Sigmoid colon (tissue), 7 donors: ENCODE measurements at places on chromosomes 7 and 10.
A peak's percentile ranks its signal among the peaks of the same experiment; 100 is the strongest.

GRCh38 chr7:16606704-16607103 is 38.9 kb downstream of the ANKMY2 start:
- no peak for DNase-seq

DNA sequence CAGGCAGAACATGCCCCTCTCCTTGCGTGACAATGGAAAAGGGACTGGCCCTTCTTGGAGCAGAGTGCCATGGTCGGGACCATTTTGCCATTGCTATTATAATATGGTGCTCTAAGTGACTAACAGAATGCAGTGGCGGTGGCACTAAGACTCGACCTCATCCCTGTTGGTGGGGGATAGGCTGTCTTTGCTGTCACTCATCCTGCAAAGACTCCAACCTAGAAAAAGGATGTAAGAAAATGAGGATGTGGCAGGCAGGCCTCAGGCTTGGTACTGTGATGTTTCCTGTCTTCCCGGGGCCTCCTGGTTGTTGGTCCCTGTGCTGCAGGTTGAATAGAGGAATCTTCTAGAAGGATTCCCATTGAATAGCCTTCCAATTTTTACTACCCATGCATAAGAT is 18.6 kb downstream of the BLNK start:
- no peak for DNase-seq

DNA sequence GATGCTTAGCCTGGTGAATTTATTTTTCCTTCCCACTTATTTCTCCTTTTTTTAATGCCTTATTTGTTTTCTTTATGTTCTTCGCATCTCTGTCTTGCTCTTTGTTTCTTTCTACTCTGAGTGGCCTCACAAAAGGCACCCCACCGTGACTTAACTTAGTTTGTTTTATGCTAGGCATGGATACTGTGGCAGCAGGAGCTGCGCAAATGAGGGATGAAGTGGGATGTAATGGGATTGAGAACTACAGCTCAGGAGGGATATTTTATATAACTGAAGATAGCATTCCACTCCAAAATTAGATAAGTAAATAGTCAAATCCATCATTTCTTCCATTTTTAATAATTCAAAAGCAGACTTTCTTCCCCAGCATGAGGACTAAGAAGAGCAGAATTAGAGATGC is 1.7 kb upstream of the CACNA2D1 start:
- no peak for DNase-seq

GRCh38 chr10:46310851-46311250 is 24.1 kb downstream of the ANTXRL start:
- DNase-seq: peak; percentile 49

GRCh38 chr7:18459484-18460245 is 35.9 kb upstream of the HDAC9 start:
- DNase-seq: no peak

GRCh38 chr7:134902058-134902457 is 84.2 kb upstream of the AGBL3 start:
- no peak for DNase-seq

GRCh38 chr7:12386313-12386740 is 17.3 kb downstream of the VWDE start:
- no peak for DNase-seq

GRCh38 chr7:155543011-155543876 is 3.1 kb downstream of the CNPY1 start:
- no peak for DNase-seq

GRCh38 chr7:29508608-29509007 is 55.0 kb upstream of the PRR15 start:
- DNase-seq: no peak

DNA sequence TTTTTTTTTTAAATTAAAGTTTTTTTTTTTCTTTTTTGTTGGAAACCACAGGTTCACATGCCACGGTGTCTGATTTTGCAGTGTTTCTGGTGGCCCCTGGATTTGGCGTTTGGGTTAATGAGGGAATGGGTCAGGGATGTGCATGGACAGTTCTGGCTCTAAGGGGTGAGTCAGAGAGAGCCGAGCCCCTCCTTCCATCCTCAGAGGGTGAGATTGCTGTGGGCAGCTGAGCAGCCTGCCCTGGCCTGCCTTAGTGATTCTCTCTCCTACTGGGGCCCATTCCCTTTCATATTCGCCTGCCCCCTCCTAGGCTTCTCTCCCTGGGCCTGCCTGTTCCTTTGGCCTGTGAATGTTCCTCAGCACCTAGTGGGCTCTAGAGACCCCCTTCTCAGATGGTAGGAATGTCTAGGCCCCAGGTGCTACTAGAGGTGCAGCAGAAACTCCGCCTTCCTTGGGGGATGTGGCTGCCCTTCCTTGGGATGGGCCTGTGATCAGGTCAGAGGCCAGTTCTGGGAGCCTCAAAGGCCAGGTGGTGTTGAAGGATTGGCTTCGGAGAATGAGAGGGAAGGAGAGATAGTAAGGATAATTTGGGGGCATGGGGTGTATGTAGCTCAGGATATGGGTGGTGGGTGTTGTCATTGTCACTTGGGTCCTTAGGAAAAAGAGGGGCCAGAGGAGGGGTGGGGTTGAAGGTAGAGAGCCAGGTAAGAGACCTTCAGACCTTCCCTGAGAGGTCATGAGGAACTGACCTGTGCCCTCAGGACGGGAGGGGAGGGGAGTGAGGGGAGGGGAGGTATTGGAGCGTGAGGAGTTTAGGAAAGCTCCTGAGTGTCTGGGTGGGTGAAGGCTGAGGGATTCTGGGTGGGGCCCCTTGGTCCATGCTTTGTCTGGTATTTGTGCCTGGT is 19.8 kb downstream of the TSPAN14 start:
- DNase-seq: no peak

GRCh38 chr7:573933-574381 is 54.3 kb upstream of the PDGFA start:
- DNase-seq: no peak

GRCh38 chr10:13977861-13978532 is 352.7 kb downstream of the FRMD4A start:
- DNase-seq: no peak

DNA sequence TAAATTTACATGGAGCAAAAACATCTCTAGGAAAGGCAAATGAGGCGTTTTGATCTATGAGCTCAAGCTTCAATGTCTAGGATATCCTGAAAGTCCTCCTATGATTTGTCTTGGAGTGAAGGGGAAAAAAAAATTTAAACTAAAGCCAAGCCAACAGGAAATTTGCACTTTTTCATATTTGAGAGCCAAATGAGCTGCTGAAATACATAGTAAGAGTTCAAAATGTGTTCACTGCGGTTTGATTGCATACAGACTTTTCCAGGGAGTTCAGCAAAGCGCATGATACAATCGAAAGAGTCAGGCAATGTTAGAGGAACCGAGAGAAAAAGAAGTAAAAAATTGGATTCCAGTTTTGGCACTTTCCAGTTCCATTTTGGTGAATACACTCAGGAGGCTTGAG is 633.4 kb upstream of the MGMT start:
- DNase-seq: no peak

GRCh38 chr10:116737627-116738327 is 4.6 kb downstream of the HSPA12A start:
- no peak for DNase-seq

DNA sequence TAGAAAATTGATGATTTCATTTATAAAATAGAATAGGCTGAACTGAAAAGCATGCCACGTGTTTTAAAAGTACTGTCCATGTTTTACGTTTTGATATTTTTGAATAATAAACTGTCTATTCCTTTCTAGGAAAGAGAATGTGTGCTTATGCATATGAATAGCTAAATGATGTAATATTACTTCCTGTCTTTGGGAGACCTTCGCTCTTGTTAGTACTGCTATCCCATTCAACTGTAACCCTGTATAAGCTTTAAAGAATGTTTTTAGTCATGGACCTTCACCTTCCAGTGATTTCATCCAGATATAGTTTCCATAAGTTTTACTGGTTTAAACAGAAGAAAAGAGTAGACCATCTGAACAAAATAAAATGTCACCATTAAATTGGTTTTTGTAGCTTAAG is 274.4 kb upstream of the SEMA3A start:
- DNase-seq: no peak

DNA sequence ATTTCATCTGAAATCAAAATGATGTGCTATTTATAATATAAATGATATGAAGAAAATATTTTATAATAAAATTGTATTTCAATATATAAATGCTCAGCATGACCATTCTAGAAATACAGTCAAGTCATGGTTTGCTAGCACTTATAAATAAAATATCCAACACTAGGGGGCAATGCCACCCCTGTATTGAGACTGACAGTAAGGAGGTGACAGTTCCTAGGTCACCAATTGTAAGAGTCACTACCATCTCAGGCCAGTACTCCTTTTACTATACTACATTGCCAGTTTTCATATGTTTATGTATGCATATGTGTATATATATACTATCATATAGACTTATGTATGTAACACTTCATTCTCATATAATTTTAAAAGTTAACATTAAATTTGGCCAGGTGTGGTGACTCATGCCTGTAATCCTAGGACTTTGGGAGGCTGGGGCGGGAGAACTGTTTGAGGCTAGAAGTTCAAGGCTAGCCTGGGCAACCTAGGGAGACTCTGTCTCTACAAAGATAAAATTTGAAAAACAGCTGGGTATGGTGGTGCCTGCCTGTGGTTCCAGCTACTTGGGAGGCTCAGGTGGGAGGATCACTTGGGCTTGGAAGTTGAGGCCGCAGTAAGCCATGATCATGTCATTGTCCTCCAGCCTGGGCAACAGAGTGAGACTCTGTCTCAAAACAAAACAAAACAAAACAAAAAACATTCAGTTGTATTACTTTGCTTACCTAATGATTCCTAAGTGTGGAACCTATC is 2.4 kb upstream of the CNOT4 start:
- DNase-seq: no peak

GRCh38 chr7:82443547-82444219 is at the start of gene CACNA2D1:
Gene CACNA2D1 (minus strand): TSS chr7:82443777.
- DNase-seq: peak; percentile 96

DNA sequence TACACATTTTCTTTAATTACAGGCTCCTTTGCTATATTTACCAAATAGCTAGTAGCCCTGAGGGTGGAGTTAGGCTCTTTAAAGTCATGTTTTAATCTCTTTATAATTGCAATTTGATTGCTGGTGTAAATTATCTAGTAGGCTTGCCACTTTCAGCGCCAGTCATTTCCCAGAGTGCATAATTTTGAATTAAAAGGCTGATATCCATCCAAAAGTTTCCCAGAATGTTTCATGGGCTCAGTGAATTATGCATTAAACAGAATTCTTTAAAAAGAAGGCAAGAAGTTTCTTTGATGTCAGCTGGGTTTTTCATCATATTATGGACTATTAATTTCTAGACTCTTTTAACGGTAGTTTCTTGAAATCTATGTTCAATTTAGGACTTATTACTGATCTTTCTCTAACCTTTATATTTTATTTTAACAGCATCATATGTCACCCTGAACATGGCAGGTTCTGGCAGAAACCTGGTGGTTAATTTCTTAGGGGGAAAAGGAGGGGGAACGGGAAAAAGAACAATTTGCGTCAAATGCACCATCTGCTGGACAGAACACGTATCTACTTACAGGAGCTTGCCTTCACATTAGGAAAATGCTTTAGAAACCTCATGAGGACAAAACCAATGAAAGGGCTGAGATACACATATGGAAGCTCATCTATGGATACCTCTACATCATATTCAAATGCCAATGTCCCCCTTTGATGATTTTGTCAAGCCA is 171.1 kb downstream of the GRM3 start:
- DNase-seq: no peak

DNA sequence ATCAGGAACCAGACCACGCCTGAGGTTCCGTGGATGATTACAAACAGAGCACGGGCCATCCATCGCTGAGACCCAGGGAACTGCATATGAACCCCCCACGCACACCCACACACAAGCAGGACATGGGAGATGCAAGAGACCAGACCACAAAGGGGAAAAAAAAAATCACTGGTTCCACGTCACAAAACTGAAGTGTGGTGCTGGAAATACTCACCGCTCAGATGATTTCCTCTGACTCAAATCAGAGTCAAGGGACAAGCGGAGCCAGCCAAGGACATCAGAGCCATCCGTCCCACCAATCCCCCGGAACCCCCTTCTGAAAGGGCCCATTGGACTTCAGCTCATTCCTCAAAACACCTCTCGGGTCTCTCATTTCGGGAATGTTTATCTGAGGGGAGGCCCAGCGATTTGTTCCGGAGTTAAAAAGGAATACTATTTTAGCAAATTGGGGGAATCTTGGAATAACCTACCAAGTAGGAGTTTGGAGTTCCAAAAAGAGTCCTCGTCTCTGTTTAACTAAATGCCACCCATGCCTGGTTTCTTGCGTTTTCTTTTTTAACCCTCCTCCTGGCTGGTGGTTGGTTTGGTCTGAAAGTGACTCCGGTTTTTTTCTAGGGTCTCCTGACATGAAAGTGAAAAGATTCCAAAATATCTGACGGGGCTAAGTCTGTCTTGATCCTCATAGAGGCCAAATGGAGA is 15.0 kb downstream of the SNX8 start:
- DNase-seq: no peak

- no peak for DNase-seq
These were observed 106.1 kb downstream of the ICA1 start for GRCh38 chr7:8155836-8156235.

DNA sequence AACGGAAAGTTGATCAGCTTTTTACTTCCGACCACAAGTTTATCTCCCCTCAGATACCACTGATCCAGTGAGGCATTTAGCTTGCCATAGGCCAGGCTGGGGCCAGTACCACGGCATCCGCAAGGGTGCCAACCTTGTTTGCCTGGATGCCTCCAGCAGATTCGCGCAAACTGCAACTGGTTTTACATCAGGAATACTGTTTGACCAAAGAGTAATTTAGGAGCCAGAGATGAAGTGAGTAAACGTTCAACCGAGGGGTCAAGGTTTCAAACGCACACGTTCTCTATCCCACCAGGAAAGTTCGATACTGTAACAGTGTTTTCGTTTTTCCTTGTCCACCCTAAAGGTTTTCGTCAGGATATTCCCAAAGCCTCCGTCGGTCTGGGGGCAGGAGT is 266 bp upstream of the MDFIC start:
- DNase-seq: no peak

- no peak for DNase-seq
These were observed 33.0 kb downstream of the FAM53B start for GRCh38 chr10:124711145-124711544.

DNA sequence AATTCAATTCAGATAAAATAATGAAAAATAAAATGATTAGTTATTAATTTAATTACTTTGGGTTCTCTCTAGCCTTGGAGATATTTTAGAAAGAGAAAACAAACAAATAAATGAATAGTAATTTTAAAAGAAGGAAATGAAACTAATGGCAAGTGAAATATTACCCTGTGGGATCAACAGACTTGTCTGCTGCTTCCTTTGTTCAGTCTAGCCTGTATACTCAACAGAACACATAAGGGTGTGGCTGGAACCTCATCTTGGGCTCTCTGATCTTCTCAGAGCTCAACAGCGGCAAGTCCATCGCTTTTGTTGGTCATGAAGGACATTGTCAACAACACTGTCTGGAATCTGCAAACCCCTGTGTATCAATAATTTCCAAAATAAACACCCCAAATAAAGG is 904.9 kb downstream of the IPMK start:
- no peak for DNase-seq

- peak; percentile 82 for DNase-seq
These were observed 13.1 kb upstream of the PDK4 start for GRCh38 chr7:95609277-95609971.
